ENCODE measurements at places on chromosomes 2 and 18. TPM values are rescaled to one million over a fixed set of nuclear protein-coding genes. Genes with fewer than 3 reads are reported as not detected.

Gene DSC1
- not detected for total RNA-seq

- DNase-seq: no peak
These were observed 228.3 kb downstream of the PTGR3 start for GRCh38 chr18:74980669-74981068.

Gene LYPD1
- 0.17 TPM for total RNA-seq

GRCh38 chr2:181656450-181657291, at the start of gene CERKL:
CERKL (minus strand) TSS chr2:181657105; CDS start chr2:181657006, 99 bp downstream.
- peak; percentile 34 for DNase-seq

DNA sequence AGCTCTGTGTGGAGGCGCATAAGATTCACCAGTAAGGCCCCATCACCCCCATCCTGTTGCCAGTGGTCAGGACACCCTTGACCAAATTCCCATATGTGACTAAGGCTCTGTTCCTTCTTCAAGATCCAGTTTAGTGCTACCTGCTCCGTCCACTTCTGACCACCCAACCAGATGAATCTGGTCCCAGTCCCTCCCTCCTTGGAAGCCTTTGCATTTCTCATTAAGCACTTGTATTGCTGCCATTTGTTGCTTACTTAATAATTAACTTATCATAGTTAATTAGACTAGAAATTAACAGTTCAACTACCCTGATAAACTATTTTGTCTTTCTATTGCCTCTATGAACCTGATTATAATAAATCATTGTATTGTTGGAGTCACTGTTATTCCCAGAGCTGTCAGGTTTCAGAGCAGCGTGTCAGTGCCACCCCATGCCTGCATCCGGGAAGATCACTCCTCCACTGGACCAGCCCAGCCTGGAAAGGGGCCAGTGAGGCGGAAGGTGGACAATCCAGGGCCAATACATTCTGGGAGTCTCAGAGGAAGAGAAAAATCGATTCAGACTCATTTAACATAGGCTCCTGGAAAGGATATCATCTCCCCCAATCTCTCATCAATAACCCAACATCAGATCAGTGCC, 9.5 kb upstream of the NAT8 start:
- no peak for DNase-seq

DNA sequence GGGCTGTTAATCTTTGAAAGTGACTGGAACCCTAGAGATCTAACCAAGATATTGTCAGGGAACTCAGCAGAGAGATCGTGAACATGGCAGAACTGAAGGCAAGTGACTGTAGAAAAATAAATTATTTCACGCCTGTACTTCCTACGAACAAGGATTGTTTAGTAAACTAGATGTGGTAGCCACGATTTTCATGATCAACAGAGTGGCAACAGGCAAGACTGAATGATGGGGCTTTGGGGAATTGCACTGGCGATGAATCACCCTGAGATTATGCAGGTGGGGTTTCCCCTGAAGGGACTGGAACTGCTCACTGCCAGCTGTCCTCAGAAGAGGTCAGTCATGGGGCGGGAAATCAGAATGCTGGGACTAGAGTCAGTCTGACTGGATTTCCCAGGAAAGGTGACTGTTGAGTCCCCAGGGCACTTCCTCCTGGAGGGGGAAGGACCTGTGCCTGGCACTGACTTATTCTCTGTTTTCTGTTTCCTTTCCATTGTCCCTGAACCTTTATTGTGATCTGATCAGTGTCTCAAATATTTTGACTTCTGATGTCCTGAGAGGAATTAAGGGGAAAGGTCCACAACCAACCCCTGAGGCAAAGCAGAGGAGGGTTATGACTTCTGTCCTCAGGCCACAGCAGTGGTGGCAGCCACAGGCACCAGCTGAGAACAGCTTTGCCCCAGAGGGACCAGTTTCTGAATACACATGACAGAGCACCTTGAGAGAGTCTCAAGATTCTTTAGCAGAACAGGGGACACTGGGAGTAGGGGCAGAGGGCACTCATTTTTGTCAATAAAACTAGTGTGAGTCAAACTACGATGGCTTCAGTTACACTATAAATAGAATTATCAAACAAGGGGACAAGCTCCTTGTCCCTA, 70.0 kb downstream of the NAB1 start:
- peak; percentile 80 for DNase-seq
